Occipital lobe (tissue), 3 donors: ENCODE measurements at places on chromosomes 6 and 20.

DNA sequence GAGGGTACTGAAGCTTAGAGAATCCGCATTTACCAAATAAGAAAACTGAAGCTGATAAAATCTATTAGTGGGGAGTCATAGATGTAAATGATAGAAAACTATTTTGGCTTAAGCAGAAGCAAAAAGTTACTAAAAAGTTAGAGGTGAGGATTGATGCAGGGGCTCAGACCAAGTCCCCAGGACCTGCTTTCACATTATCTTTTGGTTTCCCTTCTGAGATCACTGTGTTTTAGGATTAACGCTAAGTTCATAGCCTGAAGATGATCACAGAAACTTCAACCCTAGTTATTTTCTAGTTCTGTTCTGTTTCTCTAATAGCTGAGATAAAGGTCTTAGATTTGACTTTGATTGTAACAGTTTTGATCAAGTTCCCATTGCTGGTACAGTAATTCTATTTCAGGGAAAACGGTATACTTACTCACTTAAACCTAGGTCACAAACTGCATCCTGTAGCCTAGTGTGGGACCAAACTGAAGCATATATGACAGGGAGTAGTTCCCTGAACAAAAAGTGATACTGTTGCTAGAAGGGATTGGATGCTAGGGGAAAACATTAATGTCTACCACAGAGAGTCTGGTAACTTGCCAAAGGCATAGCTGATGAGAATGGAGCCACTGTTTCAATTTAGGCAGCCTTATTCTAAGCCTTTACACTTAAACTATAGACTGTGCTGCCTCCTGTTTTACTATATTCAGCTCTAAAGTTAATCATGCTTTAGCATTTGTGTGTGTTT lies 13.1 kb downstream of the CYB5R4 start:
- DNase-seq, result no peak

- no peak for DNase-seq
These were observed 336.6 kb downstream of the PREX1 start for GRCh38 chr20:48490961-48491831.

DNA sequence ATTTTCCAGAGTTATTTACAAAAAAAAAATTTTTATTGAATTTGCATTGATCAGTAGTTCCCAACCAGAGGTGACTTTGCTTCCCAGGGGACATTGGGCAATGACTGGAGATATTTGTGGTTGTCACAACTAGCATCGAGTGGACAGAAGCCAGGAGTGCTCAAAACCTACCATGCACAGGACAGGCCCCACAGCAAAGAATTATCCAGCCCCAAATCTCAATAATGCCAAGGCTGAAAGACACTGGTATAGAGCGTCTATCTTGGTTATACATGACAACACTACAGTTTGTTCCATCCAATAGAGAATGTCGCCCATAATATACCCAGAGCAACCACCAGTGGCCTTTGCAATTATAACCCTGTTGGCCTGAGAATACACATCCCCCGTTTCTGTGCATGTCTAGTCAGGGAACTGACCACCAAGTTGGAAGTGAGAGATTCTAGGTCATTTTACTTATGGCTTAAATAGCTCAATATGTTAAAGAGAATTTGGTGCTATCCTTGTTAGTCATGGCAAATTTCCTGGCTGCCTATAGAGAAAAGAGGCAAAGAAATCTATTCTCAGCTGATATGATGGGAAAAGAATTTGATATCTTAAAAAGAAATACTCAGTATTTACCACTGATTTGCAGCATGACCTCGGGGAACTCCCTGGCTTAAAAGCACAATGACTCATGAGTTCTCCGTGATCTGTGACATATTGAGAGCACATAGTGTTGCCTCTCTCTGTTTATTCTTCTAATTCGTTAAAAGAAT lies 76.0 kb upstream of the ADTRP start:
- no peak for DNase-seq

- no peak for DNase-seq
These were observed 70.3 kb upstream of the DSP start for GRCh38 chr6:7471171-7471570.

- no peak for DNase-seq
These were observed 651 bp upstream of the CCND3 start for GRCh38 chr6:41942067-41942851.

GRCh38 chr6:119736296-119737021 lies 386.9 kb upstream of the MAN1A1 start:
- DNase-seq, result peak; percentile 4

DNA sequence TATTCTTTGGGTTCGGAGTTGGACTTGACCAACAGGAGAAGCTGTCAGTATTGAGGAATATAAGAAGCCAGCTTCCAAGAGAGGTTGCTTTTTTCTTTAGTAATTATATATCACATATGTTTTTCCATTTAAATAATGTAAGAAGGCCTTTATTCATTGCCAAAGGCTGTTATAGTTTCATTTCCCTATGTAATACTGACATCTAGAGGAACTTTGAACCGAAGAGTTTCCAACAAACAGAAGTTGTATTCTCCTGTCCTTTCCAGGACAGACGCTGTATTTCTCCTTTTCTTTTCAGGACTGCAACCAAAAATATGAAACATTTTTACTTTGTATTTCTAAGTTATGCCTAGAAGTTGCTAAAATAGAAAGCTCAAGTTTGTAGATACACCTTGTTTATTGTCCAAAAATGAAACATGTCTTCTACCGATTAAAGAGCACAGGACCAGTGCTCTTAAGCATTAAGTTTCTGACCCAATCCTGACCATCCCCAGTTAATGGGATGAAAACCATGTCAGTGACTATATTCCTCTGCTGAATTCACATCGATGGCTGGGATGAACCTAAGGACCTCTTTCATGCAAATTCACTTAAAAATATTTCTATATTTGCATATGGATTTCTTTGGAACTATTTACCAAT lies 55.1 kb downstream of the MYLK4 start:
- DNase-seq, result no peak

GRCh38 chr6:45454008-45454911 lies 76.5 kb upstream of the SUPT3H start:
- no peak for DNase-seq

- no peak for DNase-seq
These were observed 23.1 kb downstream of the LBP start for GRCh38 chr20:38369389-38369788.

DNA sequence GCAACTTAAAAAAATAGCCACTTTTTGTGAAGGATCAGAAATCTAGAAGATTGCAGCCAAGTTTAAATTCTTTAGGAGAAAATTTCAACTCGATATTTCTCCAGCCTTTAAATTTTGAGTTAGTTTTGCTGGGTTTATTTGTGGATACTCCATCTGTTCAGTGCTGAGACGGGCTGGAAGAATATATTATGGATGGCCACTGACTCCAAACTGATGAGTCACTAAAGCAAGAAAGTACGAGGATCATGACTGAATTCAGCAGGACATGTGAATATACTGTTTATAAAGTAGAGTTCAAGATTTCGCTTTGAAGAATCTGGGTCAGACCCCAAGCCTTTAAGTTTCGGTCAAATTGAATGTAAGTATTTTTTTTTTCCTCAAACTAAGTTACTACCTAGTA lies 199.5 kb downstream of the ADGRB3 start:
- DNase-seq, result no peak

DNA sequence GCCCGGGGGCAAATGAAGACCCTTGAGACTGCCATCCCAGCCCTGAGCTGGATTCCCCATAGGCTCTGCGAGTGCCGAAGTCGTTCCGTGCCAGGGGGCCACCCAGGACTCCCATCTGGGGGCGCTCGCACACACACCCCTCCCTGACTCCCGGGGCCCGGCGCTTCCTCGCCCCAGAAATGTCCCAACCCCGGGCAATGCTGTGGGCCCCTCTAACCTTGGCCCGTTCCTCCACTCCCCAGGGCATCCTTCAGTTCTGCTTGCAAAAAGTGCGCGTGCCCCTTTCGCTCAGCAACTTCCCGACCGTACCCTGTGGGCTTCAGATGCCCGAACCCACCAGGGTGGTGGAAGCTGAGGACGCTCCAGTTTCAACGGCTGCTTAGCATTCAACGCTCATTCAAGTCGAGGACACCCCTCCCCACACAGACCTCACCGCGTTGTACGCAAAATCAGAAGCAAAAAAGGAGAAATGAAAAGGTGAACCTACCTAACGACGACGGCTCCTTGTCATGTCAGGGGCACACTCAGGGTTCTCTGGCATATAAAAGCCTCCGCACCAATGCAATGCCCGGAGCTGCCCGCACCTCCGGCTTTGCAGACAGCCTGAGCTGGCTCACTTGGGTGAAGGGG lies 25.3 kb downstream of the RIPOR2 start:
- no peak for DNase-seq

DNA sequence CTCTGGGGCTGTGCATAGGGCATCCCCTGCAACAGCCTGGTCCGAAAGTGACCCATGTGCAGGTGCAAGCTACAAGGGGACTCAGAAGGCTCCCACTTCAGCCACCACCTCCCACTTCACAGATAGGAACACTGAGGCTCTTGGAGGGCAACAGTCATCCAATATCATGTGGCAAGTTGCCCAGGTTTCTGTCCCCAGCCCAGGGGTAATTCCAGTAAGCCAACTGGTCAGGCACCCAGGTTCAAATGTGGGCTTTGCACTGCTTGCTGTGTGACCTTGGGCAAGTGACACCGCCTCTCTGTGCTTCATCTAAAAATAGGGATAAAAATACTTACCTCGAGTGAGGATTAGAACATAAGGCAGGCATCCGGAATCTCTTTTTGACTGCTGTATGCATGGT lies 62.0 kb upstream of the SIRPA start:
- DNase-seq, result no peak

- no peak for DNase-seq
These were observed 214.4 kb upstream of the DTNBP1 start for GRCh38 chr6:15877231-15877630.

- DNase-seq, result no peak
These were observed 60.3 kb downstream of the SAMD3 start for GRCh38 chr6:130162421-130162820.

DNA sequence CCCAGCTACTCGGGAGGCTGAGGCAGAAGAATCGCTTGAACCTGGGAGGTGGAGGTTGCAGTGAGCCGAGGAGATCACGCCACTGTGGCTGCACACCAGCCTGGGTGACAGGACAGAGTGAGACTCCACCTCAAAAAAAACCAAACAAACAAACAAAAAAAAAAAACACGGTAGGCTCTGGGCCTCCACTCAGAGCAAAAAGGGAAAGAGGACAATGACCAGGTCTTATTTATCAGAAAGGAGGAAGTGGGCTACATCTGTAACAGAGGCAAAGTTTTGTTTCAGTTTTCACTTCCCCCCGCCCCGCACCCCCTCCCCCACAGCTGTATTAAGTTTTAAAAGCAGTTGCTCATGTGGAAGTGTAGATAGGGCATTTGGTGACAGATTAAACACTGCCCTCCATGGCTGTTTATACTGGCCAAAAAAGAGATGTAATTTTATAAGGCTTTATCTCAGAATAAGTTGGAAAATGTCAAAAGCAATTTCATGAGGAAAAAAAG lies 114.6 kb downstream of the RCAN2 start:
- no peak for DNase-seq

- DNase-seq, result no peak
These were observed 165.1 kb upstream of the PCSK2 start for GRCh38 chr20:17061715-17062114.

GRCh38 chr6:35238843-35239289 lies 20.7 kb upstream of the ZNF76 start:
- no peak for DNase-seq

- DNase-seq, result no peak
These were observed 9.2 kb downstream of the CST3 start for GRCh38 chr20:23628402-23629016.

GRCh38 chr20:16001286-16001685 lies 572.0 kb downstream of the KIF16B start:
- DNase-seq, result no peak

DNA sequence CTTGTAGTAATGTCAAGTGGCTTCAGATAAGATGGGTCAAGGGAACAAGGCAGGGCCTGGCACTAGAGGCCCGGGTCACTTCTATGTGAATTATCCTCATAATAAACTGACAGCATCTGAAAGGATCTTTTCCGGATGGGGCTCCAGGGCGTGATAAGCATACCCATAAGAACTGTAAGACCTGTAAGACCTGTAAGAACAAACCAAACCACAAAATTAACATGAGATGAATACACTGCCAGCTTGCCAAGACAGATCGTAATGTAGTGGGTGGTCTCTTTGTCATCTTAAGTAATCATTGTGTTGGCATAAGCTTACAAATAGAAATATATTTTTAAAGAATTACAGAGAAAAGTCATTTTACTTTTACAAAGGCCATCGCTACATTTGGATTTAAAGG lies 334.9 kb downstream of the RFPL4B start:
- no peak for DNase-seq

- no peak for DNase-seq
These were observed 13.9 kb downstream of the CRISP3 start for GRCh38 chr6:49730251-49730650.

- no peak for DNase-seq
These were observed 66.2 kb upstream of the SLCO4A1 start for GRCh38 chr20:62575976-62576722.

DNA sequence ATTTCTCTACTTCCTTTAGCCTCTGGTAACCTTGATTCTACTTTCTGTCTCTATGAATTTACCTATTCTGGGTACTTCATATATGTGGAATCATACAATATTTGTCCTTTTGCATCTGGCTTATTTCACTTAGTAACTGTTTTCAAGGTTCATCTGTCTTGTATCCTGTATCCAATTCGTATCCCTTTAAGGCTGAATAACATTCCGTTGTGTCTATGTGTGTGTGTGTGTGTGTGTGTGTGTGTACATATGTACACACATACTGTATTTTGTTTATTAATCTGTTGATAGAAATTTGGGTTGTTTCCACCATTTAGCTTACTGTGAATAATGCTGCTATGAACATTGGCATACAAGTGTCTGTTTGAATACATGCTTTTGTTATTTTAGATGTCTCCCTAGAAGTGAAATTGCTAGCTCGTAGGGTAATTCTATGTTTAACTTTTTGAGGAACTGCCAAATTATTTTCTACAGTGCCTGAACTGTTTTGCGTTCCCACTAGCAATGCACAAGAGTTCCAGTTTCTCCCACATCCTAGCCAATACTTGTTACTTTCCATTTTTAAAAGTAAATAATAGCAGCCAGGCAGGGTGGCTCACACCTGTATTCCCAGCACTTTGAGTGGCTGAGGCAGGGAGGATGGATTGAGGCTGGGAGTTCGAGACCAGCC lies 17.7 kb downstream of the SENP6 start:
- DNase-seq, result no peak
